Stimulated activated CD8-positive, alpha-beta memory T cell treated with anti-CD3 and anti-CD28 coated beads, Interleukin-7, amount 100 ng/mL, for 1 hour (primary cell): ENCODE measurements at places on chromosomes 4 and X.

DNA sequence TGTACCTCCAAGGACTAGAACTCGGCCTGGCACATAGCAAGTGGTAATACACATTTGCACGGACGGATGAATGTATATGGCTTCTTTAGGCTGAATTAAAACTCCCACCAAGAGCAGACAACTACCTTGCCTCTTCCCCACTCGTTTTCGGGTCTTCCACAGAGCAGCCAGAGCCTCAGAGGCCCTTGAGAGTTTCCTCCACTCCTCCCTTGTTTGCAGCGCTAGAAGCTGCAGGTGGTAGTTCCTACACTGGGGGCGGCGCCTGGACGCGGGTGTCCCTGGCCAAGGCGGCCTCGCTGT, 10.2 kb upstream of the INTU start:
- no peak for DNase-seq

DNA sequence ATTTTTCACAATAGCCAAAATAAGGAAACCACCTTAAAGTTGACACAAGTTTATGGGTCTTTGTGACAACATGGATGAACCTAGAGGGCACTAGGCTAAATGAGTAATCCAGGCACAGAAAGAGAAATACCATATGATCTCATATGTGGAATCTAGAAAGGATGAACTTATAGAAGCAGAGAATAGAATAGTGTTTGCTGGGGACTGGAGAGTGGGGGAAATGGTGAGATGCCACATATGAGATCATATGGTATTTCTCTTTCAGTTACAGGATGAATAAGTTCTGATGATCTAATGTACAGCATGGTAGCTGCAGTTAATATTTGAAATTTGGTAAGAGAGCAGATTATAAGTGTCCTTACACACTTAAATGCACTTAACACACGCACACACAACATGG, 35.9 kb downstream of the F8A2 start:
- no peak for DNase-seq

- DNase-seq, result no peak
These were observed 937 bp downstream of the HELQ start for GRCh38 chr4:83454686-83455085.

DNA sequence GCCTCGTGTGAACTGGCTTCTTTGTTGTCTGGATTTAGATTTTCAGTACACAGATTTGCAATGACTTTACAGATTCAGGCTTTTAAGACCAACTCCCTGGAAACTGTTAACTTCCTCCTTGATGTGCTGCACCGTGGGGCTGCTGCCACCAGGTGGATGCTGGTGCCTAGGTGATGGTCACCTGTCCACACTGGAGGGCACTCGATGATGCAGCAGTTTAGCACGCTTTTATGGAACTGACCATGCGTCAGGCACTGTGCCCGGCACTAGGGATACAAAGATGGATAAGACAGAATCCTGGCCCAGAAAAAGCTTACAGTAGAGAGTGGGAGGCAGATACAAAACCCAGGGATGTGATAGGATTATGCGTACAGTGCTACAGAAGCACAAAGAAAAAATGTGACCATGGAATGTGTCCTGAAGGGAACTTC, 180.7 kb downstream of the CEP135 start:
- DNase-seq, result no peak

DNA sequence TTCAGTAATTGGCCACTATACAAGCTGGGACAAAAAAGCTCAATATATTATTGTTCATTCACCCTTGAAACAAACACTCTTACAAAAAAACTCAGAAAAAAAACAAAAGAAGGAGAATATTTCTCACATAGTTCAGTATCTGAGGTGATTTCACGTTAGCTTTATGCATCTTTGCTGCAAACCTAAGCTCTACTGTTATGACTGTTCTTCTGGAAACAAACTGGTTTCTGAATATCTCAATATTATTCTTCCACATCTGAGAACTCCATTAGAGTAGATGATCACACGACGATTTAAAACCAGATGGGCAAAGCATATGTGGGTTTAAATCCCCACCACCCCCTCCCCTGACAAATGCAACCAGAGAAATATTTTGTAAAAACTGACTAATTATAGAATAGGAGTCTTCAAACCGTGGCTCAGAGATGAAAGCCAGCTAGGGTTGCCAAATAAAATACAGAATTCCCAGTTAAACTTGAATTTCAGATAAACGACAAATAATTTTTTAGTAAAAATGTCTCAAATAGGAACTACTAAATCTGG, 182.0 kb upstream of the FAM241A start:
- no peak for DNase-seq

DNA sequence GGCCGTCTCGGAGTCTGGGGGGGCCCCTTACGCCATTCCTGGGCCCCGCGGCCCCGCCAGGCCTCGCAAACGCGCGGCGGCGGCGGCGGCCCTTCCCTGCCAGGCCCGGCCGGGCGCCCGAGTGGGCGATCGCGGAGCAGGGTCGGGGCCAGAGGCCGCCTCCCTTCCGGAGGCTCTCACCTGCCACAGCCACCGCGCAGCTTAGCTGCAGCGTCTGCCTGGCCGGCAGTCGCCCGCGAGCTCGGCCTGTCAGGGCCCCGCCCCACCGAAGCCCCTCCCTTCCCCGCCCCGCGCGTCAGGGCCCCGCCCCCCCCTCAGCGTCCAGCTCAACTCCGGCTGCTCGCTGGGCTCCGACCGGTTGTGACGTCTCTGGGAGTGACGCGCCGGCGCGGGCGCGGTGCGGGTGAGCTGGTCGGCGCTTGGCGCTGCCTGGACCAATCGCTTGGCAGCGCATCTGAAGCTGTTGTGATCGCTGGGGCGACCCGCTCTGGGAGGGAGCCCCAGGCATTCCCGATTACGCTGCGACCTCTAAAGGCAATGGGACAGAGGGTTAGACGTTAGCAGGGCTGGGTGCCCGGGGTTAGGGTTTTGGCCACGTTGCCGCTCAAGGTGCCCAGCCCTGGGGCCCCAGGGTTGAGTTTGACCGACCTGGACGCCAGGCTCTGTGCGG, at the start of gene SLC10A3:
Gene SLC10A3 (minus strand): TSS at position 216 of the 670 bp plus-strand sequence. CDS start 1,689 bp downstream, outside the sequence.
- peak; percentile 72 for DNase-seq

DNA sequence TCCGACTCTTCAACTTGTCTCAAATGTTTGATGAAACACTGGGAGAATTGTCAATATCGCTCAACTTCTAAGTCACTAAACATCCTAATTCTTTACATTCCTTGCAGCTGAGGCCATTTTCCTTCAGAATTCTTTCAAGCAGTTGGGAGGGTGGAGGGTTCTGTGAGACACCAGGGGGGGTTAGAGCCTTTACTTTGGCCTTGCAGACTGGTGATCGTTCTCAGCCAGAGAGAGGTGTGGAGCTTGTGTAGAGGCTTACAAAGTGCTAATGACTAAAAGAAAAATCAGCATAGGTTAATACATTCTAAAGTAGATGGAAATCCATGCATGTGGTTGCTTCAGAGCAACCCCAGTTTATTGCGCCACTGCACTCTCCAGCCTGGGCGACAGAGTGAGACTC, 21.3 kb upstream of the SOX3 start:
- no peak for DNase-seq

- DNase-seq, result no peak
These were observed 84.8 kb downstream of the TIGD2 start for GRCh38 chr4:89196056-89196674.

- DNase-seq, result no peak
These were observed 131.4 kb downstream of the CHIC2 start for GRCh38 chr4:53932796-53933610.

DNA sequence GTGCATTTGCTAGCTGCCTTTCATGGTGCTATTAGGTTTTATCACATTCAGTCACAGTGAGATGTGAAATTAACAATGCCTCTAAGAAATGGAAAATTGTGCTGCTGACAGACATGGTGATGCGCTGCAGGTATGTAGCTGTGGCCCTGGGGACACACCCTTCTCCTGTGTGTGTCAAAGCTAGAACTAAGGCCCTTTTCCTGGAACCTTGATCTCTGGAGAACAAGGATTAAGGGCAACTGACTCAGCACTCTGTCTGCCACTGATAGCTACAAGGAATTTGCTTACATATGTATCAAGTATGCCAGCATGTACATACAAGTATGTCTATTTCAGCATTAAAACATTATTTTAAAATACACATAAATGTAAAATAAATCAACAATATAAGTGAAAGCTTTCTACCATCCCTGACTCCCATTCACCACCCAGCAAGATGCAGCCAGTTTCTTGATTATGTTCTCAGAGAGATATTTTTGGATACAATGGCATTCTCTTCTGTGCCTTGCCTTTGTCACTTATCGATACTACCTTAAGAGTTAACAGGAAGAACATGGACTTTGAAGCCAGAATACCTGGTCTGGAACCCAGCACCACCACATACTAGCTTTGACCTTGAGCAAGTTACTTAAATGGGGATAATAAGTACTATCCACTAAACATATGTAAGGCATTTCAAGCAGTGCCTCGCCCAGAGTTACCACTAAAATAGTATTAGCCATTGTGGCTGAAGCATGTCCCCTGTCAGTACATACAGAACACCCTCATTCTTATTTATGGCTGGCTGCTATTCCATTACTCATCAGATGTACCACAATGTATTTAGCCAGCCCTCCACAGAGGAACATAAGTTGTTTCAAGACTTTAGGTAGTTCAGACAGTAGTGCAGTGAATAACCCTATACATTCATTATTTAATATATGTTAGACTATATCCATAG, 68.5 kb downstream of the NPNT start:
- DNase-seq, result no peak

DNA sequence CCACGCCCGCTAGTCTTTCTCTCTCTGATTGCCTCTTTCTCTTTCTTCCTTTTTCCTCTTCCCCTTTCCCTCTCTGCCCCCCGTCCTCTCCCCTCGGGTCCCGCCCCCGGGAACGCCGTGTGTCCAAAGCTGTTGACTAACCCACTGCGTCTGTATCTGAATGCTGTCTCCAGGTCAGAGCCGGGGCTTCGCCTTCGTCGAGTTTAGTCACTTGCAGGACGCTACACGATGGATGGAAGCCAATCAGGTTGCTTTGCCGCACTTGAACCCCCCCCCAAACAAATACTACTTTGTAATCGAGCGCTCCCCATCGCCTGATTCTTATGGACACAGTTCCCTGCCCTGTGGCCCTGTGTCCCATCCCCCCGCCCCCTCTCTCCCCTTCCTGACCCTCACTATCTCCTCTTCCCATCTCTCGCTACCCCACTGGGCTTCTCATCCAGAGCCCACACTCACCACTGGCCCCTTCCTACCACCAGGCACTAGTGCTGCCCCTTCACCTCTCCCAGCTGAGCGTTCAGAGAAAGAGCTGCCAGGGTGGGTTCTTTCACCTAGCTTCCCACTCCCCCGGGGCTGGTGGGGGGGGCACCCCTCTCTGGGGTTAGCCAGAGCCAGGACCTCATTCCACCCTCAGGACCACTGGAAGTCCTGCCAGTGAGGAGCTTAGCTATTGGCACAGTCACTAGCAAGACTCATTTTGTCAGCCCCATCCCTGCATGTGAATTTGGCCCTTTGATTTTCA, 18.6 kb upstream of the UBA1 start:
- DNase-seq, result no peak

DNA sequence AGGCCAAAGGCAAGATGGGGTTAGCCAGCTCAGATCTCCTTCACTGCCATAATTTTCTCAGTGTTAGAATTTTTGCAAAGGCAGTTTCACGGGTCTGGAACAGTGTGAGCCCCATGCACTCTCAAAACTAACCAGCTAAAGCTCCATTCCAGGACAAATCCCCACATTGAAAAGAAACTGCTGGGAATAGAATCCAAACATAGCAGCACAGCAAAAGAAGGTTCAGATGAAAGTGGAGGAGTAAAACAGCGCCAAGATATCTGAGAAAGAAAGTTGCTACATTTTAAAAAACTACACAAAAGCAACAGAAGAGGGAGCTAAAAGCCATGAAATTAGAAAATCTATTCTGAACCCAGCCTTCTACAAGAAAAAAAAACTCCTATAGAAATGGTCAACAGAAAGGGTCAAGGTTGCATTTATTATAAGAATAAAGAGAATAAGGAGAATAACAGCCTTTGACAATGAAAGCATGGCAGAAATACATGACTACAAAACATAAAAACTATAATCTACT, 39.6 kb upstream of the SLC7A3 start:
- no peak for DNase-seq

GRCh38 chr4:148883891-148884290, 441.7 kb upstream of the NR3C2 start:
- DNase-seq, result no peak

GRCh38 chrX:132634521-132634920, 145.7 kb upstream of the MBNL3 start:
- no peak for DNase-seq

GRCh38 chr4:159566786-159567185, 463.9 kb downstream of the RAPGEF2 start:
- DNase-seq, result no peak

DNA sequence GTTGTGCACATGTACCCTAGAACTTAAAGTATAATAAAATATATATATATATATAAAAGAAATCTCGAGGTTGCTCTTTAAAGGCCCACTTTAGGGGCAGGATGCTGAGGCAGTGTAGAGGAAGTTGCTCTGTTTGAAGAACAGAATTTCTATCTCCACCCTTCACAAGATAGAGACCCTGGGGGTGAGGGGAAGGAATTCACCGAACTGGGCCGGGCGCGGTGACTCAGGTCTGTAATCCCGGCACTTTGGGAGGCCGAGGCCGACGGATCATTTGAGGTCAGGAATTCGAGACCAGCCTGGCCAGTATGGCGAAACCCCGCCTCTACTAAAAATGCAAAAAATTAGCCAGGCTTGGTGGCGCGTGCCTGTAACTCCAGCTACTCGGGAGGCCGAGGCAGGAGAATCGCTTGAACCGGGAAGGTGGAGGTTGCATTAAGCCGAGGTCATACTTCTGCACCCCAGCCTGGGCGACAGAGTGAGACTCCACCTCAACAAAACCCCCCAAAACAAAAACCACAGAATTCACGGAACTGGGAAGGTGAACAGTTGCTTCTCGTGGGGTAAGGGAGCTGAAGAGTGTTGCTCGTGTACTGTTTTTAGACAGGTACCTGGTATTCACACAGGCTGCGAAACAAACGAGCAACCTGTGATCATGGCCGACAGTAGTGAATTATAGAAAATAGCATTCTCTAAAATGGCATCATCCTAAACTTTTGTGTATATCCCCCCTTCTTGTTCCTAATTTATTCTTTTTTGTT, 6.2 kb downstream of the PLAC8 start:
- no peak for DNase-seq

DNA sequence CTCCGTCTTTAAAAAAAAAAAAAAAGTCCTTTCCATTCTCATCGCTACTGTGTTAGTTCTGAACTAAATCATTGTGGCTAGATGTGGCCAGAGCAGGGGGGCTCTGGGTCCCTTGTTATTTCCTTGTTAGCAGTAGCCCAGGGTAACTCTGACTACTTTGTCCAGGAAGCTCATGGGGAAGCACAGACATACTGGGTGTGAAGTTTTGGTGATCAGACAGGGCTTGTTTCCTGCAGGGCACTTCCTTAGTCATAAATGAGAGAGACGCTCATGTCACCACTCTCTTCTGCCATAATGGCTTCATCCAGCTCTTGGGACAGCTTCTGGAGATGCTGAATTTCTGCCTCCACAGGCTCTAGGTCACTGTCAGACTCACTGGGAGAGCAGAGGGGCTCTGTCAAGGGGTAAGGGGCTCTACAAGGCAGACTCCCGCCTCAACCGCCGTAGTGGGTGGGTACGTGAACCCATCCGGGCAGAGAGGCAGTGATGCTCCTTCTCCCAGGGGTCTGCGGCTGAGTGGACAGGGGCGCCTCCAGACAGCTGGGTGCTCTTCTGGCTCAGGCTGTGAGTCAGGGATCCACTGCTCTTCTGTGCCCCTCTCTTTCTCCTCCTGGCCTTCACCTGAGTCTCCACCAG, 12.9 kb downstream of the STIM2 start:
- peak; percentile 28 for DNase-seq
